SK-N-SH (cell line): ENCODE measurements at places on chromosomes 6 and 20.

GRCh38 chr6:47672816-47673215 is 25.6 kb upstream of the ADGRF4 start:
- H3K4me3 ChIP-seq = no peak overlapping the region
- H3K27ac ChIP-seq = no peak overlapping the region
- H3K27me3 ChIP-seq = peaks cover 23% of the 10 kb centered on the region
- DNase-seq = no peak
- H3K4me1 ChIP-seq = no peaks in the 10 kb centered on the region

DNA sequence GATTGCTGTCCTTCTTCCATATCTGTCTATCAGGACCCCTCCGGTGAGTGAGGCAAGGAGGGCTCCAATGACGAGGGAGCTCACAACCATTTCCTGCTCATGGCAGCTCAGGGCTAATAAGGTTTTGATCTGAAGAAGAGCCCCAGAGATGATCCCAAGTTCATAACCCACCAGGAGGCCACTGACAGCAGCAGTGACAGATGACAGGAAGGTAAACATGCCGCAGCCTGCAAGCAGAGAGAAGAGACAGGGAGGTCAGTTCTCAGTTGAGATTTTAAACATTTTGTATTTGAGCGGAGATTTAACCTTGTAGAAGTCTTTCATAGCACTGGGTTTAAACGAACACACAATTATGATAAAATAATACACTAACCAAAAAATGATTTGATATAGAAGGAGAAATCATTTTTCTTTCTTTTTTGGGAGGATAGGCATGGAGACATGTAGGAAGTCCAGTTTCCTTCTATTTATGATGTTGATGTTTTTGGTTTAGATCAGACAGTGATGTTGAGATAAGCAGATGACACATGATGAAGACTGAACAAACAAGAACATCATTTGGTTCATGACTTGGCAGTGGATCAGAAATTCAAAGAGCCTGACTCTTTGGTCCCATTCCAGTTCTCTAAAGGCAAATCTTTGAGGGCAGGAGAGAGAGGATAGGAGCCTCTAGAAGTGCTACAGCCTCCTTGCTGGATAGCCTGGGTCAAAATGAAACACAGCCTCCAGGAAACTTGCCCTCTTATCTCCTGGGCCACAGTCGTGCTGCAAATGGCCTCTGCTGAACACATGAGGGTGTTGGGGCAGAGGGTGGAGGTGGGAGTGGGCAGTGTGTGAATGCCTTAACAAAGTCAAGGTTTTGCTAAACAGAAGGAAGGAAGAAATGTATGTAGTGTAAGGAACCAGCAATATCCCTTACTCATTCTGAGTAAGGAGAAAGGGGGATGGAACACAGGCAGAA is 22.6 kb downstream of the SLC2A12 start:
- peak; percentile 13 for DNase-seq
- no peaks in the 10 kb centered on the region for H3K36me3 ChIP-seq
- H3K27ac ChIP-seq = peak overlapping the region; percentile 21; the same call in 1 of the 2 replicates
- H3K27me3 ChIP-seq = no peaks in the 10 kb centered on the region

GRCh38 chr6:40457261-40457660 is 129.9 kb downstream of the LRFN2 start:
- no peaks in the 10 kb centered on the region for H3K36me3 ChIP-seq
- no peak overlapping the region for H3K27ac ChIP-seq
- H3K4me1 ChIP-seq = no peaks in the 10 kb centered on the region
- DNase-seq = no peak

- no peaks in the 10 kb centered on the region for H3K36me3 ChIP-seq
- no peak for DNase-seq
- H3K4me3 ChIP-seq = no peak overlapping the region
- H3K4me1 ChIP-seq = no peaks in the 10 kb centered on the region
- H3K27me3 ChIP-seq = no peaks in the 10 kb centered on the region
- H3K27ac ChIP-seq = no peak overlapping the region
These were observed 95.8 kb upstream of the NAA20 start for GRCh38 chr20:19921284-19921793.

DNA sequence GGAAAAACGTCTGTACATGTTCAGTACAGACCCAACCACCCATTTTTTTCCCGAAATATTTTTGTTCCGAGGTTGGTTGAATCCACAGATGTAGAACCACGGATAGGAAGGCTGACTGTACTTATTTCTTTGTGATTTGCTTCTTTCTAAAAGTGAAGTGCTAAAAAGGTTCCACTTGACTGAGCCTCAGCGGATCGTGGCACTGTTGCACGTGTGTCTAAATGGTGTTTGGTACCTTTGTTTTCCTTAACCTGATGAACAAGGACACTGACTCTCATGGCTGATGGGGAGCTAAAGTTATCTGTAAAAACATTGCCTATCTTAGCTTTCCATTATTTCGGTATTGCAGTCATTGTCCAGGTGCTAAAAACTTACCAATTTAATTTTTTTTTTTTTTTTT is 6.2 kb downstream of the BPHL start:
- no peak for DNase-seq
- H3K4me3 ChIP-seq = no peak overlapping the region
- peaks cover 9% of the 10 kb centered on the region for H3K36me3 ChIP-seq
- no peak overlapping the region for H3K27ac ChIP-seq
- H3K4me1 ChIP-seq = no peaks in the 10 kb centered on the region

DNA sequence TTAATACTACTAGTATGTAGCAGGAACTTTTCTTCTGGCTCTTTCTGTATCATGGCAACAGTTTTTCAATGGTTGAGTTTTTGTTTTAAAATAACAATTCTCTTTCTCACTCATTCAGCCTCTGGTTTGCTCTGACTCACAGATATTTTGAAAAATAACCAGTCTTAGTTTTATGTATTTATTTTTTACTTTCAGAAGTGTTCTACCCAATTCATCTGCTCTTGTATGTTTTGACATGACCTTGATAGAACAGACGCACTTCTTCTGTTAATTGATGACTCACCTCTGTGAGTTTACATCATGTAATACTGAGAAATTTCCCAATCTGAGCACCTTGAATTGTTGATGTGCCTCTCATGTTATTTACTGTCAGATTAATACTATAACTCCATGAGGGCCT is 178.9 kb downstream of the SASH1 start:
- peaks cover 13% of the 10 kb centered on the region; the same call in 1 of the 2 replicates for H3K36me3 ChIP-seq
- H3K4me3 ChIP-seq = no peak overlapping the region
- H3K27me3 ChIP-seq = no peaks in the 10 kb centered on the region
- no peak for DNase-seq
